ENCODE measurements at places on chromosomes 3 and 15.

- no peak for DNase-seq
Observed at GRCh38 chr3:195040773-195041520, 230.0 kb downstream of the XXYLT1 start.

DNA sequence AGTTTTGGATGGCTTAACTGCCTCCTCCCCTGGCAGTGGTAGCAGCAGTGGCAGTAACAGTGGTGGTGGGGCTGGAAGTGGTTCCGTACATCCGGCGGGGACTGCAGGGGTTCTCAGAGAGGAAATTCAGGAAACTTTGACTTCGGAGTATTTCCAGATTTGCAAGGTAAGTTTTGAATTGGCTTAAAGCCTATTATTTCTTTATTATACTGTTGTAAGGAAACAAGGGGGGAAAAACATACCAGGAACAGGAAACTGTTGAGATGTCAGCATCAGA is 1.5 kb downstream of the STXBP5L start:
- no peak for DNase-seq

DNA sequence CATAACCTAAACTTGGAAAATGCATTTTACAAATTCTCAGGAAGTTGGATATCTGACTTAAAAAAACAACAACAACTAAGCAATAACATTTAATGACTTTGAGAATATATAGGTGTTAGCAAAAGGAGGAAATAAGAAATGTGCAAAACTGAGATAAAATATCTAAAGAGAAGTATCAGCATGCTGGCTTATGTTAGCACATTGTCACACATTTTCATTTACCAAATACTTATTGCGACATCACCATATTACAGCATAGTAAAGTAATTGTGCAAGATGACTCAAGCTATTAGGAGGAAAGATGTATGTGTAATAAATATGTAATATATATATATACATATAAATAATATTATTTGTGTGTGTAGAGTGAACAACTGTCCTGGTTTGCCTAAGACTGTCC is 9.2 kb downstream of the PTX3 start:
- DNase-seq, result no peak

GRCh38 chr3:146337991-146338390 is 87.1 kb upstream of the PLSCR4 start:
- no peak for DNase-seq

- no peak for DNase-seq
Observed at GRCh38 chr15:45794304-45794703, 159.5 kb downstream of the SQOR start.

GRCh38 chr15:58705105-58705504 is 44.4 kb downstream of the ADAM10 start:
- DNase-seq, result no peak

DNA sequence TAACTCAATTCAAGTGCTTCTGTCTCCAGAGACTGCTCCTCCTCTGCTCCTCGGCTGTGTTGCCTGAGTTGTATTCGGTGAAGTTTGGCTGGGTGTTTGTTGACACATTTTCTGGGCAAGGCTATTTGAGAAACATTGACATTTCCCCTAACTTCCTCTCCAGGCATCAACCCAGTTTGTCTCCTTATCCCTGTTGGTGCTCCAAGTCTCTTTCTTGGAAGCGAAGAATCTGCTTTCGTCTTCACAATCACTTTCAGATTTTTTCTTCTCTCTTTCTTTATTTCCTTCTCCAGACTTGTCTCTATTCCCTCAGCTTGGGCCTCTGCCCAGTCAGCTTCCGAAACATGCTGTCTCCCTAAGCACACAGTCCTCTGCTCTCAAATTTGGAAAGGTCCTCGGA is 84.7 kb downstream of the ETV5 start:
- DNase-seq, result no peak

DNA sequence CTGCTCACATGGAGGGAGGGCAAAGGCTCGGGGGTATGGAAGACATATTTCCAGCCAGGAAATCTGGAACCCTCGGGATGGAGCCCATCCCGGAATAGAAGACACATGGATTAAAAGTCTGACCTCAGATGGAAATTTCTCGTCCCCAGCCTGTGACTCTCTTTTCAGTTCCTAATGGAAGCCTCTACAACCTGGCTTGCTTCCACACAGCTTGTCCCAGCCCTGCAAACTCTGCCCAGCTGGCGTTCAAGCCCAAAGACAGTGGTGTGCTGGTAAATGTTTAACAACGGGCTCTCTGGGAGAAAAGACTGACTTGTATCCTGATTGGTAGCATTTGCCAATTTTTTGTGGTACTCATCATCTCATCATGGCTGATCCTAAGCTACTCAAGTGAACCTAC is 35.6 kb upstream of the TLE3 start:
- no peak for DNase-seq

DNA sequence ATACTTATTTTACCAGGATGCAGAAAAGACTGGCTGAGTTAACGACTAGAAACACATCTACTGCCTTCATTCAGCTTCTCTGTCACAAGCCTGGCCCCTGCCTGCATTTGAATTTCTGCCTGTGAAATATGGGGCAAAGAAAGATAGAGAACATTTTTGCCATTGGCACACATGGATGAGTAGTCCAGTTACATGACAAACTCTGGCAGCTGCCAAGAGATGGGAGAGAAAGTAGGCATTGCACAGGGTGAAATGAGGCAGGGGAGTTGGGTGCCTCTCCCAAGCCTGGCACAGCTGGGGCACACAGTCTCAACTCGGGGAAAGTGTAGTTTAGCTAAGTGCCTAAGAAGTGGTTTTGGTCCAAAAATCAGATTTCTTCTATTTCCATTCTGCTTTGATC is 24.0 kb downstream of the ANXA2 start:
- DNase-seq, result no peak

GRCh38 chr15:25095179-25095578 is 140.4 kb downstream of the SNRPN start:
- no peak for DNase-seq

GRCh38 chr3:61425356-61425755 is 136.0 kb upstream of the PTPRG start:
- DNase-seq, result peak; percentile 13

DNA sequence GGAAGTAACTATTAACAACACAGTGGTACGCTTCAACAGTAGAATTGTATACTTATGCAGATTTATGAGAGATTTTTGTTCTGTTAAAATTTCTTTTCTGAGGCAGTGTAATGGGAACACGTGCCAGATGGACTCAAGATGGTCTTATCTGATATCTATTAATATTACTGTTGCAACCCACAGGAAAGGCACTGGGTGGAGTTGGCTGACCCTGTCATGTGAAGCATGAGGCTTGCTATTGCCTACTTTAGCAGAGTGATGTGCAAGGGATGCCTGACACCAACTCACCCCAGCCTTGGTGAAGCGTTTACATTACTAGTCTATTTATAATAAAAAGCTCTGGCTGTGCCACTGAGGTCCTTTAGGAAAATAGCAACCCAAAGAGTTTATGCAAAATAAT is 19.8 kb upstream of the ARNT2 start:
- no peak for DNase-seq

DNA sequence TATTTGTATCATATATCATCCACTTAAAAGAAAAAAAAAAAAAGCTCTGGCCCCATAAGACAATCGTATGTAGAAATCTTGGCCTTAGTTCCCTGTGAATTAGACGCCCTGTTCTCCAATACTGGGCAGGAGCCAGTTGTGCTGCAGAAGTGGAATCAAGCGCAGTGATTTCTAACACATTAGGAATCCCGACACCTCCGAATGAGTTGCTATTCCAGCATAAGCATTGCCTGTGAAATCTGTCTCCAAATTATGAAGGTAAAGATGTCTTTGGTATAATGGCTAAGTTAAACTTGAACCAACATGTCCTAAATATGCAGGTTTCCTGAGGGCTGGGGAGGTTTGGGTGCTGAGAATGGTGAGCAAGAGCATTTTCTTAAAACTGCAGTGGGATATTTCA is 199.4 kb upstream of the ARRDC4 start:
- no peak for DNase-seq

DNA sequence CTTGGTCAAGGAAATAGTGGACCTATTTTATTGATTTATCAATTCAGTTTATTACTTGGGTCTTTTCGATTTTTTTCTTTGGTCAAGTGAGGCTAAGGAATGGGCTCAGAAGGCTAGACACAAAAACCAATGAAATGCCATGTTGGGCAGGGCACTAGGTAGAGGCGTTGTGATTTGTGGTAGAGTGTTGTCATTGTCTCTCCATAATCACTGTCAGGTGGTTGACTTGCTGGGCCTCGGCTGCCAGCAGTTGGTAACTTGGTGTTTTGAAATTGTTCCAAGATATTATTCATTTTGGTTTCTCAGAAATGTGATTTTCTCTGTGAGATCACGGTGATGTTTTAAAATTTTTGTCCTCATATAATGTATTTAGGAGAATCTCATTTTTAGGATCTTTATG is 173.6 kb downstream of the KLHL25 start:
- no peak for DNase-seq

DNA sequence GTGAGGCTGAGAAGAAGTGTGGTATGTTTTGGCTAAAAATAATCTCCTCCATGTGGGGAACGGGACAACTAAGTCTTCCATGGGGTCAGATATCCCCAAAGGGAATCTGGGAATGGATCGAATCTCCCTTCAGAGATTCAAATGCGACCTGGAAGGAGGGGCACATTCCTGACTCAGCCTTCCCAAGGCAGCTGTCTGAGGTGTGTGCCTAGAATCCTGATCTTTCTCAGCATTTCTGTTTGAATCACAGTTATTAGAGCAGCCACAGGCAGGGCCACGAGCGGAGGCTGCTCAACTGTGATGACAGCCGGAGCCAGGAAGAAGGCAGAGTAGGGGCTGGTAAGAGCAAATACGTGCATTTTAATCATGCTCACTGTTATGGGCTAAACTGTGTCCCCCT is 135.1 kb downstream of the ADAMTS17 start:
- DNase-seq, result no peak

DNA sequence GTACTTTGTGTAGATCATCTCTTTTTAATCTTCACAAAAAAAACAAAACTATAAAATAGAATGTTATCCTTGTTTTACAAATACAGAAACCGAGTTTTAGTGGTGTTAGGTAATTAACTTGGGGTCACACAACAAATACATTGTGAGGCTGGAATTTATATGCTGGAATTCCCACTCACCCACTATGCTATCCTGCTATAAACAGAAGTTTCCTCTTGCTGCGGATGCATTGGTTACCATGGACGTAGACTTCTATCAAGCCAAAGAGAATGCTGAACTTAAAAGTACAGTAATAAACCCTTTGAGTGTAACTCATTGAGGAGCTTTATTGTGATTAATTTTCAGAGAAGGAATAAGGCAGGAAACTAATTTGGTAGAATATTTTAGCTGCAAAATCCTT is 9.2 kb downstream of the SNAP23 start:
- no peak for DNase-seq

DNA sequence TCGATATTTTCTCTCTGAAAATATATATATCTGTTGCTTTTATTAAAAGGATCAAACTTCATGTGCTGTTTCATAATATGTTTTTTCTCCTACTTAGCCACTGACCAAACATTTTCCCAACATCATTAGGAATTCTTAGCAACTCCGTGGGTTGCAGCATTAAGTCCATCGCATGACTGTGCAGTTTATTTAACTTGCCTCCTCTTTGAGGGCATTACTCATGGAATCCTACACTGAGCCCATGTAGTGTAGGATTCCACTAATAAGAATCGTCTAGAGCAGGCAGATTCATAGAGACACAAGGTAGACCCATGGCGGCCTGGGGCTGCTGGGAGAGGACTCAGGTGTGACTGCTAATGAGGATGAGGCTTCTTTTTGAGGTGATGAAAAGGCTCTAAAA is 49.3 kb downstream of the CMTM6 start:
- DNase-seq, result no peak

GRCh38 chr15:84788500-84788899 is 28.7 kb upstream of the ALPK3 start:
- DNase-seq, result no peak

- no peak for DNase-seq
Observed at GRCh38 chr15:92316586-92317295, 76.9 kb upstream of the ST8SIA2 start.

GRCh38 chr3:126202276-126202675 is 21.9 kb upstream of the ALDH1L1 start:
- no peak for DNase-seq

- no peak for DNase-seq
Observed at GRCh38 chr15:99613887-99614647, 48.3 kb downstream of the MEF2A start.

DNA sequence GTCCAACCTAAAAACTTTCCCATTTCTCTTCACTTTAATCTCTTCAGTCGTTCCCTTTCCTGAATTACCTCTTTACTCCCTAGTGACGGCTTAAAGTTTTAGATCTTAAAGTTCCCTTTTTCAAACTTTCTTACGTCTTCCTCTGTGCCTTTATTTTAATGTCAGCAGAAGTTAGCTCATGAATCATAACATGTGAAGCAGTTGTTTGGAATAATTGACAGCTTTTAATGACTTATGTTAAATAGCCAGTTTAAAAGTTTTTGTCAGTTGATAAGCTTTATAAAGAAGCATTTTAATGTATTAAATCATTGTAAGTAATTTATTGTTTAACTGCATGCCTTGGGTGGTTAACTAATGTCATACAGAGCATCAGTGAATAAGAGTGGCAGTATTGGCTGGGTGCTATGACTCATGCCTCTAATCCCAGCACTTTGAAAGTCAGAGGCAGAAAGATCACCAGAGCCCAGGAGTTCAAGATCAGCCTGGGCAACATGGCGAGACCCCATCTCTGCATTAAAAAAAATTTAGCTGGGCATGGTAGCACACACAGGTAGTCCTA is 33.9 kb downstream of the PIK3CA start:
- DNase-seq, result no peak

DNA sequence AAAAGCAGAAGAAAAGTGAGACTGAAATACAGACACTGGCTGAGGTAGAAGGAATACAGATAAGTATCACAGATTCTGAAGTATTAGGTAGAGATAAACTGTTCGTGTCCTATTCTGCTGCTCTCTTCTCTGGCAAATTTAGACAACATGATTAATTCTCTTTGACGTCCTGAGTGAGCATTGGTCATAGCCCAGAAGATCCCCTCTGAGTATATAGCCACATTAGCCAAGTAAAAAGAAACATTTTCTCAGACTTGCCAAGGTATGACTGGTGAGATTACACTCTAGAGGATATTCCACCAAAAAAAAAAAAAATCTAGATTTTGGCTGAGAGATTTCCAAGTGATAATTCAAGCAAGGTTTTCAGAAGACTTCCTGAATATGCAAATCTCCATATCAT is 111.4 kb upstream of the ALCAM start:
- DNase-seq, result no peak

DNA sequence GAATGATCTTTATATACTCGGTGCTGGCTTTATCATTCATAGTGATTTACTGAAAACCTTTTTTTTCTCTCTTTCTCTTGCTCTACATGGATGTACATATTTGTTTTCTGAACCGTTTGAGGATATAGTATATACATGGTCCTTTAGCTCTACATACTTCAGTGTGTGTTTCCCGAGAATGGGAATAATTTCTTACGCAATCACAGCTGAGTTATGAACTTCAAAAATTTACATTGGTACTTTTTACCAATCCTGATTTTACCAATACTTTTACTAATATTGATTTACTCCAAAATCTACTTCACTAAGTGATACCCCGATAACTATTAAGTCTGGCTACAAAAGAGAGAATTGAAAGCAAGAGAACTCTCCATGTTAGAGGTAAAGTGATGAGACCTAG is 294.3 kb upstream of the ICE2 start:
- no peak for DNase-seq

GRCh38 chr3:14092464-14092863 is 32.2 kb downstream of the CHCHD4 start:
- no peak for DNase-seq

GRCh38 chr15:68056097-68056865 is 2.2 kb downstream of the PIAS1 start:
- DNase-seq, result no peak
